Activated CD4-positive, CD25-positive, alpha-beta regulatory T cell treated with anti-CD3 and anti-CD28 coated beads, Interleukin-2, amount 50 U/mL, for 72 hours (primary cell): ENCODE measurements at places on chromosomes 16 and 17.

DNA sequence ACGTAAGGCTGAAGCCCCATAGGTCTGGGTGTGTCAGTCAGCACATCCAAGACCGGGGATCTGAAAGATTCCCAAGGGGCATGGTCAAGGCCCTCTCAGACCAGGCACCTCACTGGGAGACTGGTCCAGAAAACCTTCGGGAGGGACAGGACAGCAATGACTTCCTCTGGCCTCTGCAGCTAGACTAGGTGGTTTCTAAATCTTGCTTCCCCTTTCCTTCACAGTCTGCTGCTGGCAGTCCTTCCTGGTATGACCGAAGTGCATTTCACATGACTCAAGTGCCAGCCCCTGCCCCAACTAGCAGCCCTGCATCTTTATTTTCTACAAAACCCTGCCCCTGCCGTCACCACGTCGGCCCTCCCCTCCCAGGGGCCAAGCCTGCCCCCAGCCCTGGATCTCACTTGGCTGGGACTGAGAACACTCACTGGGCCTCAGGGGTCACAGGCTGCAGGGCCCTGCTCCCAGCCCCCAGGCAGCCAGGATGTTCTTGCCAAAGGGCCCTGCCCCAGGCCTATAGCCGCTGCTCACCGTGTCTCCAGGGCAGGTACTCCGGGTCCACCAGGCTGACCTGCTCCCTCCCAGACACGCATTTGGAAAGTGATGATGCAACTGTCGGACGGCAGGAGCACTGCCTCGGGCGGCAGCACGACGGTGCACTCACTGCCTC is 18.3 kb downstream of the POLR3K start:
- DNase-seq = no peak

GRCh38 chr17:81934850-81935708 is 2.0 kb downstream of the PYCR1 start:
- DNase-seq = no peak

- no peak for DNase-seq
Observed at GRCh38 chr17:28514561-28515002, 8.4 kb downstream of the FOXN1 start.

- no peak for DNase-seq
Observed at GRCh38 chr16:73298562-73298961, 250.6 kb upstream of the ZFHX3 start.
